Effector memory CD4-positive, alpha-beta T cell (primary cell): ENCODE measurements at places on chromosomes 12 and 14.
A peak's percentile ranks its signal among the peaks of the same experiment; 100 is the strongest.

DNA sequence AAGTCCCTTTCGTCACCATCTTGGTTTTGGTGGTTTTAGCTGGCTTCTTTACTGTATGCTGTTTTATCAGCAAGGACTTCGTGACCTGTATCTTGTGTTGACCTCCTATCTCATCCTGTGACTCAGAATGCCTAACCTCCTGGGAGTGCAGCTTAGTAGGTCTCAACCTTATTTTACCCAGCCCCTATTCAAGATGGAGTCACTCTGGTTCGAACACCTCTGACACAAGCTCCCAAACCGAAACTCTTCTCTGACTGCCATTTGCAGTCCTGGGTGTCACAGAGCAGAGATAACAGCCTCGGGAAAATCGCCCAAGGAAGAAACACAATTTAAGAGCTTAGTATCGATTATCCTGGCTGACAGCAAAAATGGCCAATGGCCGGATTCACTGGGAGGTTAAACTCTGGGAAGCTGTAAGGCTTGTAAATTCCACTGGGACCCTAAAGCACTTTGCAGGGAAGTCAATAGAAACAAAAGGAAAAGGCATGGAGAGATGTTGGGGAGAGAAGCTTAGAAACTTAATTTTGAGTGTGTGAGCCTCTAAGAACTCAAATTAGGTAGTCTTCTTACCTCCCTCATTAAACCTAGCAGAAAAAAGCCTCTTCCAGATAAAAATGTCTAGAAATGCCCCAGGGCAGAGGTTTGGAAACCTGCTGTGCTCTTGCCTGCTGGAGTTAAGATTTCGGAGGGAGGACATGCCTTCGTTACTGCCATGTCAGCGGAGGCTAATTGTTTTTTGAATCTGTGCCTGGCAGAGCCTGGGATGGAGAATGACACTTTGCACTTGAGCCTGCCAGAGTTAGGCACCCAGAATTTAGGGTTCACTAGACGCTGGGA, 56.5 kb upstream of the RPH3A start:
- no peak overlapping the region for H3K27ac ChIP-seq
- no peaks in the 10 kb centered on the region for H3K36me3 ChIP-seq
- DNase-seq = no peak
- H3K4me1 ChIP-seq = no peaks in the 10 kb centered on the region

DNA sequence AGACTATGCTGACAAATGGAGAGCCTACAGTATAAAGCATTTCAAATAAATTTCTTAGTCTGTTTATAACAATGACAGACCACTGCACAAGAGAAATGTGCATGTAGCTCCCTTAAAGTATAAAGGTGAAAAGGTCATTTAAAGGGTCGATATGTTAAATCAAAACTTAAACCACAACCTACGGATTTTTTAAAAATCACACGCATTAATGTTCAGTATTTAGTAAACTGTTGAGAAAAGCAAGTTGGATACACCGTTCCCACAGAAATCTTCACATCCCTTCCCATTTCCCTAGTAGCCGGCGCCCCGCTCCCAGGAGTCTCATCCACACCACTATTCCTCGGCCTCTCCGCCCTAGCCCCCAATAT, 614 bp downstream of the FKBP3 start:
- peaks cover 9% of the 10 kb centered on the region for H3K4me1 ChIP-seq
- H3K27me3 ChIP-seq = no peaks in the 10 kb centered on the region
- H3K36me3 ChIP-seq = peaks cover 5% of the 10 kb centered on the region

GRCh38 chr12:55955800-55956508, 9.9 kb downstream of the PMEL start:
- H3K27ac ChIP-seq = no peak overlapping the region
- H3K36me3 ChIP-seq = peaks cover 35% of the 10 kb centered on the region
- no peaks in the 10 kb centered on the region for H3K4me1 ChIP-seq
- no peaks in the 10 kb centered on the region for H3K27me3 ChIP-seq
- H3K4me3 ChIP-seq = no peak overlapping the region
- DNase-seq = peak; percentile 21

DNA sequence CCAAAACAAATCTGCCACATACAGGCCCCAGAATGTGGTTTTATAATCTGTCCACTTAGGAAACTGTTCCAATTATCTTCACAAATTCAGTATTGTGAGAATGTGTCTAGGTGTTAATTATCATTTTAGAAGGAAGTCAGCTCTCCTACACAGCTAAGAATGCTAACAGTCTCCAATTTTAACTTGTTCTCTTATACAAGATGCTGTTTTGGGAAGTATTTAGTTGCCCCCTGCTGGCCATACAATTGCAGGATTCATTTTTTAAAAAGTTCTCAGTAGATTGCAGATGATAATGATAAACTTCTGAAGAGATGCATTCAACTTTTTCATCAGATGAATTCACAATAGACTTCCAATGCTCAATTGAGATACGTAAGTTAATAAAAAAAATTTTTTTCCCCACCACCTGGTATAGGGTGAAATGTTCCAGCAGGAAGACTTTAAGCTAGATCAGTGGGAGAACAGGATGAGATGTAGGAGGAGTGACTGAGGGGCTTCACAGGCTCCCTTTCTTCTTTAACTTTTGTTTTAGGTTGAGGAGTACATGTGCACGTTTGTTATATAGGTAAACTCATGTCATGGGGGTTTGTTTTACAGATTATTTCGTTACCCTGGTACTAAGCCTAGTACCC, 27.3 kb upstream of the OSBPL8 start:
- no peaks in the 10 kb centered on the region for H3K27me3 ChIP-seq
- no peaks in the 10 kb centered on the region for H3K36me3 ChIP-seq
- no peak overlapping the region for H3K27ac ChIP-seq
- no peak for DNase-seq
- H3K4me1 ChIP-seq = no peaks in the 10 kb centered on the region

DNA sequence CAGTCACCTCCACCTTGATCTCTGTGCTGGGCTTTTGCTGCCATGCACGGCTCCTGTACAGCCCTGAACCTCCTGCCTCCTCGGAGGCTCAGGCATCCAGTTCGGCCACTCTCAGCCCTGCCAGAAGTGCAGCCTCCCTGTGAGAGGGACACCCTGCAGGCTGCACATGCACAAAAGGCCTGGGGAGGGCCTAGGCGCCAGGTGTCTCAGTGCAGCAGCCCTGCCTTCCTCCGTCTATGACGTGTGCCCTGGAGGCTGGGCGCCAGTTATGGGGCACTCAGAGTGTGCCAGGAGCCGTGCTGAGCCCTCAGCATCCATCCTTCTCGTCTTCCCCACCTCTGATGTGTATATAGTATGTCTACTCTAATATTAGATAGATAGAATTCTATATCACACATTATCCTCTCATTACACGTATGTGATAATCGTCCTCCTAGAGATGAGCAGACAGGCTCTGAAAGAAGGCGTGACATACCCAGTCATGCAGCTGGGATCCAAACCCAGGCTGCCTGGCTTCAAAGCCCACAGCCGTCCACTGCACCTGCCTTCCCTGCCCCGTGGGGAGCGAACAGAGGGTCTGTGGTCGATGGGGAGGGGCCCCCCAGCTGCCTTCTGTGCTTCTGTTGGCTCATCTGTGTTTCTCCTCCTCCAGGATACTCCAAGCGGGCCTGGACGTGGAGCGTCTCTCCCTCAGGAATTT, 101.1 kb downstream of the B4GALNT3 start:
- H3K4me3 ChIP-seq = no peak overlapping the region
- H3K4me1 ChIP-seq = peaks cover 42% of the 10 kb centered on the region
- no peaks in the 10 kb centered on the region for H3K36me3 ChIP-seq
- H3K27me3 ChIP-seq = no peaks in the 10 kb centered on the region
- DNase-seq = no peak
- no peak overlapping the region for H3K27ac ChIP-seq

- no peak overlapping the region for H3K4me3 ChIP-seq
- no peaks in the 10 kb centered on the region for H3K27me3 ChIP-seq
- no peak overlapping the region for H3K27ac ChIP-seq
- H3K4me1 ChIP-seq = peaks cover 52% of the 10 kb centered on the region
- peaks cover 14% of the 10 kb centered on the region for H3K36me3 ChIP-seq
These were observed 22.4 kb downstream of the PXN start for GRCh38 chr12:120242971-120243699.

- peak within 1 kb of the TSS; percentile 79 for H3K4me3 ChIP-seq
- DNase-seq = peak; percentile 41
- H3K27ac ChIP-seq = peak within 1 kb of the TSS; percentile 62
- H3K36me3 ChIP-seq = peaks cover 19% of the 10 kb centered on the region
- no peaks in the 10 kb centered on the region for H3K27me3 ChIP-seq
These were observed at the start of gene TCHP for GRCh38 chr12:109899783-109900751. Gene TCHP (plus strand): TSS chr12:109900274. CDS start chr12:109903027, 2,753 bp downstream.

- no peak overlapping the region for H3K4me3 ChIP-seq
- no peaks in the 10 kb centered on the region for H3K4me1 ChIP-seq
- DNase-seq = no peak
- H3K27me3 ChIP-seq = no peaks in the 10 kb centered on the region
- no peak overlapping the region for H3K27ac ChIP-seq
These were observed 12.2 kb downstream of the POLR3B start for GRCh38 chr12:106369624-106370346.

DNA sequence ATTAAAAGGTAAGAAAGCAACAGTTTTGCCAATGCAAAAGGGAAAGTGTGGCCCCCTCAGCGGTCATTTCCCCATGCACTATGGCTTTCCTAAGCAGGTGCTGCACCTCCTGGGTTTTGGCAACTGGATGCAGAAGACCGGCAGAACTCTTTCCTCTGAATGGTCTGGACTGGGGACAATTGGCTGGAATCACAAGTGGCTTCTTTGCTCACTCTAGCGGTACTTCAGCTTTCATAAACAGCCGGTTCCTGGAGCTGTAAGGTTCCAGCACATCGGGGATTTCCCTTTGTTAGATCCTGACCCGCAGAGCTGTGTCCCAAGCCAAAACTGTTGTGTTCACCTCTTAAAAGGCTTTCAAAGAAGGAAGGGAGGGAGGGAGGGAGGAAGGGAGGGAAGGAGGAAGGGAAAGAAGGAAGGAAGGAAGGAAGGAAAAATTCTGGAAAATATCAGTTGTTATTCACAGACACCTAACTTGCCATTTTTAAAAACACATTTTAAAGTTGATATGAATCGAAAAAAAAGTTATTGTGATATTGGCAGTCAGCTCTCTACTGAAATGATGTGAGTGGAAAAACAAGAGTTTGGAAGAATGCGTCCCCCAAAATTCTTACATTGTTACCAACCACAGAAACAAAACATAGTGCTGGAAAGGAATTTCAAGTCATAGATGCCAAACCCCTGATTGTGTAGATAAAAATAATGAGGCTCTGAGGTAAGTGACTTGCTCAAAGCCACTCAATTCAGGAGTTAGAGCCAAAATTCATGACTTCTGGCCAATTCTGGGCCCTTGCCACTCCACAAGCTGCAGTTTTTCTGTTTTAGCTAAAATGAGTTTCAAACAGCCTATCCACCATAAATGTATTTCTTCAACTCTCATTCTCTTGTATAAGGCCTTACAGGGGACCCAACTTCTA, 220.6 kb upstream of the HMGA2 start:
- H3K27ac ChIP-seq = no peak overlapping the region
- H3K27me3 ChIP-seq = no peaks in the 10 kb centered on the region
- no peaks in the 10 kb centered on the region for H3K36me3 ChIP-seq
- H3K4me3 ChIP-seq = no peak overlapping the region
- no peak for DNase-seq
- H3K4me1 ChIP-seq = no peaks in the 10 kb centered on the region

DNA sequence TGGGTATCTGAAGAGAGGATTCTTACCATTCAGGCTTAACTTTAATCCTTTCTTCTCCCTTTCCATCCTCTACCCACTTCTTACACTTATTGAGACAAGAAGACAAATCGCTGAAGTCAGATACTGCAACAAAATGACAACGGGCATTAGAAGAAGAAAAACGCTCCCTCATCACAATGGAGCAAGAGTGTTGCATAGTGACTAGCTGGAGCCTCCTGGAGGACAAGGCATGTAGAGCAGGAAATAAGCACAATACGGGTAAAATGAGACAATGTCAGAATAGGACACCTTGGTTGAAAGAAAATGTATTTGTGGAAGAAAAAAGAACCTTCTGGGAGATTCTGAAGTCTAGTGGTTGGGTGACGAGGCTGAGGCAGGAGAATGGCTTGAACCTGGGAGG, 501.0 kb downstream of the RERGL start:
- no peak overlapping the region for H3K27ac ChIP-seq
- no peaks in the 10 kb centered on the region for H3K4me1 ChIP-seq
- no peak for DNase-seq
- no peaks in the 10 kb centered on the region for H3K36me3 ChIP-seq
- H3K27me3 ChIP-seq = no peaks in the 10 kb centered on the region

DNA sequence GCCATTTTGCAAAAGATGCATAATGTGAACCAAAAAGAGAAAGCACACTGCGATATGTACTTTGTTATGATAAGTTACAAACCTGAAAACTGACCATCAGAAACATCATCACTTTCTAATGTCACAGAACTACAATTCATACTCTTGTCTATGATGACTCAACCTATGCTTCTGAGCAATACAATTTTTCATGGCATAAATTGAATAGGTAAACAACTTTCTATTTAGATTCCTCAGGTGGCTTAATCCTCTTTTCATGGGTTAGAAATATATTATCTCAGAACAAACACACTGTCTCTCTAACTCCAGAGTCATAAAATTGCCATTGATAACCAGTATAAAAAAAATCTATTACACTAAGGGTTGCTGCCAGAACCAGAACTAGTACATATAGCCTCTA, 1715.0 kb upstream of the FLRT2 start:
- H3K4me3 ChIP-seq = no peak overlapping the region
- H3K27ac ChIP-seq = no peak overlapping the region
- no peak for DNase-seq
- no peaks in the 10 kb centered on the region for H3K4me1 ChIP-seq

GRCh38 chr12:40655451-40655850, 36.8 kb upstream of the CNTN1 start:
- H3K27me3 ChIP-seq = no peaks in the 10 kb centered on the region
- H3K4me1 ChIP-seq = no peaks in the 10 kb centered on the region
- DNase-seq = no peak
- no peaks in the 10 kb centered on the region for H3K36me3 ChIP-seq
- H3K4me3 ChIP-seq = no peak overlapping the region

DNA sequence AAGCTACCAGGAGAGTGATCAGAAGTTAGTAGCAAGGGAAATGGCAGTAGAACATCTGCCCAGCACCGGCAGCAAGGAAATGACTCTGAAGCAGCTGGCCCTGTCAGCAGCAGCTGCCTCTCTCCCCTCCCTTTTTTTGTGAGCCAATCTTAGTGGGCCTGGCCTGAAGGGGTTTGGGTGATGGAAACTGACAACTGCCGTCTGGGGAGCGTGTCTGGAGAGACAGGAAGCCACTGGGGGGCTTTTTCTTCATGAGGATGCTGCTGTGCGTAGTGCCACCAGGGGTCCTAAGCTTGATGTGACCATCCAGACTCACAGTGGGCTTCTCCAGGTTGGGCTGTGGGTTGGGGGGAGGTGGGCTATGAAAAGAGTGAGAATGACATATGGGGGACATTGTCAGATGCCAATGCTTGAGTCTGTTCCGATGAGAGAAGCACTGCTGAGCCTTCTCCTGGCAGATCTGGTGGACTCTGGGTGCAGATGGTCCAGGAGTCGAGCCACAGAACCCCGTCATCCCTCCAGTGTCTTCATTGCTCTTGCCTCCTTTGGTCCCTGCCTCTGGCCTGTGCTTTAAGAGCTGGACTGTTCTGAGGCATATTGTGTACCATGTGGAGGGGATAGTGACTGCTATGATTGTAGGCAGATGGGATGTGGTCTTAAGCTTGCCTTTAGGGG, 87.6 kb upstream of the HIF1A start:
- DNase-seq = no peak
- no peaks in the 10 kb centered on the region for H3K4me1 ChIP-seq
- no peaks in the 10 kb centered on the region for H3K27me3 ChIP-seq
- H3K4me3 ChIP-seq = no peak overlapping the region
